ENCODE measurements at places on chromosomes 5 and 9. TPM values are rescaled to one million over a fixed set of nuclear protein-coding genes. Genes with fewer than 3 reads are reported as not detected.

Gene SMIM3
- total RNA-seq, result 18.5 TPM

Gene NR2F1-AS1
- total RNA-seq, result 34.4 TPM

Gene BICD2
- 18.2 TPM for total RNA-seq

Gene PCDHAC2
- 0.72 TPM for total RNA-seq

Gene CENPK
- 1.8 TPM for total RNA-seq

Gene LCP2
- total RNA-seq, result 5.0 TPM

Gene ASTN2
- total RNA-seq, result 4.5 TPM

Gene CCNO
- total RNA-seq, result 1.7 TPM

Gene OR1J2
- not detected for total RNA-seq

Gene PAPPA
- total RNA-seq, result 2.6 TPM

Gene EIF4E1B
- total RNA-seq, result not detected

Data from ovary (tissue), 10 donors.